GM23338 (cell line): ENCODE measurements at places on chromosomes 6 and 20.

DNA sequence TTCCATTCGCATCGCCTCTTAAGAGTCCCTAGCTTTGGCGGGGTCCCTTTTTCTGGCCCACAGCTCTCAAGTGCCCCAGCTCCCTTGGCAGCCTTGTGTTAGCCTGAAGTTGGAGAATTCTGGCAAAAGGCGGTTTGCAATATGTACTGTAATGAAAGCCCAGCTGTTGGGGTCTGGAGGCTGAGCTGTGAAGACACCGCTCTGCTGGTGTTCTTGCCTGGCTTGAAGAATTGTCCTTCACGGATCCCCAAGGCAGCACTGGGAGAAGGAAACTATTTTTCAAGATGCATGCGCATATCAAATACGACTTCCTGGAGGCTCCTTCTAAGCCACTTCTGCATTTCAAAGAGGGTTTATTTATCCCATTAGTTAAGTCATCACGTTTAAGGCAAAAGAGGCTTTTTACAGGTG lies 21.4 kb upstream of the CITED2 start:
- DNase-seq = peak; percentile 87

DNA sequence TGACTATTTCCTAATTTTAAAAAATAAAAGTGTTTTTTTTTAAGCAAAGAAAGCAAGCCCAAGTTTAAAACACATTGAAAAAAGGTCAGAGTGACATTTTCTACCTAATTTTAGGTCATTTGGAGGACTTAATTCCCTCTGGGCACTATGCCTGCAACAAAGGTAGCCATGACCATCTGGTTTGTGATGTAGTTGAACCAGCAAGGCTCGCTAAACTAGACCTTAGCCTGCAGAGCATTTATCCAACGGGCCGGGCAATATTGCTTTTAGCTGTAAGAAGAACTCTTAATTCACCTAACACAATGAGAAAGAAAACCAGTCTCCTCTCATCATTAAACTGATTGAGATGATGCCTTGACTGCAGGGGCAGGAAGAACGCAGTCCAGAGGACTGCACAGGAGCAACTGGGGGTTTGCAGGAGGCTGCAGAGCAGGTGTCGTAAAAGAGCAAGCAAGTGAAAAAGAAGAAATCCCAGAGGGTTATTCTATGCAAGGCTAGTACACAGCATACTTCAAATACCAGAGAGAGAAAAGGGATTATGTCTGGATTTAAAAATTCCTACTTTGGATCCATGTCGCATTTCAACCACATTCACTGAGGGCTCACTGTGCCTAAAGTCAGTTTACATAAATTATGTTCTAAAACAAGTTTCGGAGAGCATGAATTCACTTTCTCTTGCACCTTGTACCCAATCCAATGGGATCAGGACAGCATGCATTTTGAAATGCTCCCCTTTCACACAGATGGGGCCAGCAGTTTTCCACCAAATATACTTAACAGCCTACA lies 12.8 kb downstream of the TRAF3IP2 start:
- DNase-seq = peak; percentile 52

- DNase-seq = no peak
Observed at GRCh38 chr6:11971154-11971553, 41.0 kb upstream of the HIVEP1 start.

GRCh38 chr6:94956910-94957309 lies 620.4 kb upstream of the MANEA start:
- no peak for DNase-seq

- no peak for DNase-seq
Observed at GRCh38 chr20:37456948-37457347, 64.1 kb upstream of the NNAT start.

DNA sequence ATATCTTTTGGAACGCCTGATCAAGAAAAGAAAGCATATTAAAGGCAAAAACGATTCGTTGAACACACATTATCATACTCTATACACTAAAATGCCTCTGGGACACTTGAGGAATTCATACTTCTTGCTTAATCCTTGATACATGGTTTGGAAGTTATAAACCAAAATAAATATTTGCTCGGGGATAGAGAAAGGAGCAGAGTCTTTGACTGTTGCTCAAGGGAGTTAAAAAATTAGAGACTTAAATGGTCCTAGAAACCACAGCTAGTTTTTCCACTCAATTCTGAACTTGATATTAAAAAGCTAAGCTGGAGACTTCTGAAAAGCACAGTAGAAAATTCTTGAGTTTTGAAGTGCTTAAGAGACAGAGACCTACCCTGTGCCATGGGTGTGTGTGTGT lies 98.9 kb downstream of the BCKDHB start:
- no peak for DNase-seq

- DNase-seq = no peak
Observed at GRCh38 chr6:19322691-19323485, 514.3 kb upstream of the ID4 start.

DNA sequence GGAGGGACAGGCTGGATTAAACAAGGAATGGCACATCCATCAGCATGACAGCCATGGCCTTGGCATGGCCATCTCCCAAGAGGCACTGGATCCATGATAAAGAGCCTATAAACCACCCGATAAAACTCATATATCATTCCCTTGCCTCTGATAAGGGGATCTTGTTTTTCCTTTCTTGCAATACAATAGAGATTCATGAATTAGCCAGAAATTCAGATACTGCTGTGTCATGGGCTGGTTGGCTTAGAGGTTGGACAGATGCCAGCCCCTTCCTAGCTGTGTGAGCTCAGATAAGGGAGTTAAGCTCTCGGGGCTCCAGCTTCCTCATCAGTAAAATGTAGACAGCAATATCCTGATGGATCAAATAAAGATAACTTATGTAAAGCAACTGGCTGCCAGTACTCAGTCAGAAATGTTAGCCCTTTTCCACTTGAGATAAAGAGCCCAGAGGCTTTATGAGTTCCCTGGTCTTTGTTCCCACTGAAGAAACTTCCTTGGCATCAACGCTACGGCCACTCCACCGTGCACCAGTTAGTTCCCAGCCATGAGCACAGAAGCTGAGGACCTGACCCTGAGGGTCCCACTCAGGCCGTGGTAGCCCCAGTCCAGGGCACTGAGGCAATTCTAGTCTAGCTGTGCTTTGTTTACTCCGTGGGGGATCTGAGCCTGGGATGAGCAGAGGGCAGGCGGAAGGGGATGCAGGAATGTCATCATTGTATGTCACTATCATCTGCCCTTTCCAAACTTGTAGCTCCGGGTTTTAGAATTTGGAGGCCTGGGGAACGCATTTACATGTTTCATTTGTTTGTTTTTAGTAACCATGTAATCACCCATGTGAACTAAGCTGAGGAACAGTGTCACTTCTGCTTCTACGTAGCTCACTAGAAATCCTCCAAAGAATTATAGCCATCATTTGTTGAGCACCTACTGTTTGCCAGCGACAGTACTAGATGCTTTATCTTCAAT lies 67.2 kb upstream of the TBC1D7 start:
- DNase-seq = no peak

- no peak for DNase-seq
Observed at GRCh38 chr6:88655586-88655985, 307.8 kb downstream of the RNGTT start.

DNA sequence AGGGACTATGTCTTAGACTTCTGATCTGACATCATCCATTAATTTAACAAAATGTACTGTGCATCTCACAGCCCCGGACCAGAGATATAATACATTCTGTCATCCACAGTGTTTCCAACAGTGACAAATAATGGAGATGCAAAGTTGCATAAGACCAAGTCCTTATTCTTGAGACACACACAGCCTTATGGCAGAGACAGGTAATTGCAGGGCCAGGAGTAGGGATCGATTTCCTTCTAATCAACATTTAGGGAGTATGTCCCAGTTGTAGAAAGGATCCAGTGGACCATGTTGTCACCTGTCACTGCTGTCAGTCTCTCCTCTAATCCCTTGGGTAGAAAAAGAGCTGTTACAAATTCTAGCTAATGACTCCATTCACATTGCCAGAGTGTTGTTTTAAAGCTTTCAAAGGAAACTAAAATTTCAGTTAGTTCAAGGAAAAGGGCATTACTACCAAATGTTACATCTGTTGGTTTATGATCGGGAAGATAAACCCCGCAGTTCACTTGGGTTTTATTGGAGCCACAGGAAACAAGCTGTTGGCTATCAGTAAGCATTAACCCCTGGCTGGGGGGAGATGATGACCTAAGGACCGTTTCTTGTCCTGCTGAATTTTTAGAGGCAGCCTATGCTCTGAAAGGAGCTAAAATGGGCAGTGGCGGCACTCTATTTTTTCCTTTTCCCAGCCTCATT lies 111.4 kb upstream of the ATXN1 start:
- peak; percentile 15 for DNase-seq

DNA sequence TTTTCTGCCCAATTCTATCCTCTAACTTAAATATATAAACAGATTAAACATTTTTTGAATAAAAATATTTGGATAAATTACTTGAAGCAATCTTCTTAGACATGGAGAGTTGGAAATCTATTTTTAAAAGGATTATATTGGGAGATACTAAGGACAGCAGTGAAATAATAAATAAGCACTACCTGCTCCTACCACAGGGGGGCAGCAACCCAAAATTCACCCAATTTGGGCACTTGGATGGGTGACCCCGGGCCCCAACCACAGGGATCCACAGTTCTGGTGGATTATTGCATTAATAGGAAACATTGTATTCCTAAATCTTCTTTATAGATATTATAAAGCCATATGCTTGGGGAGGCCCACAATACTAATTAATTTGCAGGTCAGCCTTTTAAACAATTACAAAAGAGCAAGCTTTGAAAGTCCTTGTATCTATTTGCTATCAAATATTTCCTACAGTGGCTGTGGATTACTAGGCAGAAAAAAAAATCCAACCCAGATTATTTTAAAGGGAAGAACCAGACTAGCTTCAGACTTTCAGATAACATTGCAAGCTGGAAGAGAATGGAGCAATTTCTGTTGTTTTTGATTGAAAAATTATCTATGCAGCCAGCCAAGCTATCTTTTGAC lies 66.4 kb upstream of the PDE10A start:
- peak; percentile 67 for DNase-seq

DNA sequence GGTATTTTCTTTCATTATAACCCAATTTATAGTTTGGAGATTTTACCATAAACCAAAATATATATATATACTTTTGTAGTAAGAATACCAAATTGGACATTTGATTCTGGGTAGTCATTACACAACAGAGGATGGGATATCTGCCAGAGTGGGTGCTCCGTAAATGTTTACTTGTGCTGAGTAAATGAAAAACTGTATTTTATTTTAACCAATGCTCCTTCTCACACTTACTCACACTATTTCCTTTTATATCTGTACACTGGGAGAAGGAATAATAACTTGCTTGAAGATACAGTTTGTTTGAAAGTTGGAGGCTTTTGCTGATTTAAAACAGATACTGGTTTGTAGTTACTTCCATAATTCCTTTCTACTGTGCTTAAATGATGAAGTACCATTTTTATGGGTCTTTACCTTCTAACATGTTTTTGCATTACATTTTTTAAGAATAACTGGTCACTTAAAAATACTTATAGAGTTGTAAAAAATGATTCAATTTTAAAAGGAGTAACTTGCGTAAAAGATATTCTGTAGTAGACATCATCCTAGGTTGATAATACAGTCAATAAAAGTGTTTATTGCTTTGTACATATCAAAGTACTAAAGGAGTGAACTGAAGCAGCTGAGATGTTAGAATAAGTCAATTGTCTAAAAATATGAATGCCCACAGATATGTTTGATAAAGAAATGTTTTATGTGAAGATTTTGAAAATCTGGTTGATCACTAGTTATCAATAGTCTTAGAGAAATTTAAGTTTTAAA lies 411.7 kb downstream of the UTRN start:
- DNase-seq = no peak

- no peak for DNase-seq
Observed at GRCh38 chr20:29430531-29430930, 1826.9 kb upstream of the DEFB115 start.

DNA sequence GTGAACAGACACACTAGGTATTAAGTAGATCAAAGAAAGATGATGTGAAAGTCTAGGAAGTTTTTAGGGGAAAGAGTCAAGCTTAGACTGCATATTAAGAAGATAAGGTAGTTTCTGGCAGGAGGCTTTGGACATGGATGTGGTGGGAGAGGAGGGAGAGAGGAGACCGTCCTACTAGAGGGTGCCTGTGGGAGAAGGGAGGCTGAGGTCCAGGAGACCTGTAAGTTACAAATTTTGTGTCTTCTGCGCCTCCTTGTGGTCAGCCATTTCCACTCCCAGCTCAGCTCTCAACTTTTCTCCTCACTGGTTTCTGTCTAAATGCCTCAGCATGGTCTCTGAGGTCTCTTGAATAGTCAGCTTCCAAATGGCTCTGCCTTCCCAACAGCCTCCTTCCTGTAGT lies 193.5 kb downstream of the UNC5CL start:
- peak; percentile 78 for DNase-seq

DNA sequence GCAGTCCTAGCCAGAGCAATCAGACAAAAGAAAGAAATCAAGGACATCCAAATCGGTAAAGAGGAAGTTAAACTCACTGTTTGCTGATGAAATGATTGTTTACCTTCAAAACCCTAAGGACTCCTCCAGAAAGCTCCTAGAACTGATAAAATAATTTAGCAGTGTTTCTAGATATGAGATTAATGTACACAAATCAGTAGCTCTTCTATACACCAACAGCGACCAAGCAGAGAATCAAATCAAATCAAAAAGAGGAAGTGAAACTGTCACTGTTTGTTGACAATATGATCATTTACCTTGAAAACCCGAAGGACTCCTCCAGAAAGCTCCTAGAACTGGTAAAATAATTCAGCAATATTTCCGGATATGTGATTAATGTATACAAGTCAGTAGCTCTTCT lies 21.7 kb downstream of the SERPINB9 start:
- DNase-seq = no peak

DNA sequence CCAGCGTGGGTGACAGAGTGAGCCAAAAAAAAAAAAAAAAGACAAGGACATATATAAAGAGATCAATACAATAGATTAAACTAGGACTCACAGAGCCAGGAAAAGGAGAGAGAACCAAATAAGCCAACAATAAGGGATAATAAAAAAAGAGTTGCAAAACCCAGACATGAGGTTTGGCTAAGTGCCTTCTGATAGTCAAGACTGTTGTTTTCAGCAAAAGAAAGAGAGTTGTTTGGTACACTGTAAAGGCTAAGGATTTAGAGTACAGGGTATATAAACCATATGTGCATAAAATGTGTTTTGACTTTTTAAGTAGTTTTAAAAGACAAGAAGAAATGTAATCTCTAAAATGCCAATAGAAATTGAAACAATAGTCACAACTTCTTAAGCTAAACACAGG lies 42.8 kb downstream of the RPF2 start:
- DNase-seq = no peak

DNA sequence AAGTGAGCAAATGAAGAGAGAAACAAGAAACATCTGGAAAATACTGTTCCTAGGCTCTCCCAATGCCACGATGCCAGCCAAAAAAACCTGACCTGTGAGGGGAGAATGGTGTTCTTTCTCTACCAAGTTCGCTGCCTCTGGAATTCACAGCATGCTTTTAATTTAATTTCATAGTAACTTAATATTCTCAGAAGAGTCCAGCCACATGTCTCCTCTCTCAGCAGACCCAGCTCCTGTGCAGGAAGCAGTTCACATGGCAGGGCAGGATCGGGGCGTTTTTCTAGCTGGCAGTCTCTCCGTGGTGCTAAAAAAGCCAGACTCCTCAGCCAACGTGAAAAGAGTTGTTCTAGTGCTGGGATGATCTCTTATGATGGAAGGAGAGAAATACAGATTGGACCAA lies 57.5 kb downstream of the BFSP1 start:
- no peak for DNase-seq

- DNase-seq = peak; percentile 77
Observed at GRCh38 chr6:116010790-116011401, 49.8 kb downstream of the FRK start.

- DNase-seq = no peak
Observed at GRCh38 chr6:4773181-4773580, 3.0 kb upstream of the CDYL start.
